ENCODE measurements at places on chromosomes 16 and 17.

GRCh38 chr16:30996324-30996984 lies 11.4 kb downstream of the HSD3B7 start:
- no peak overlapping the region for H3K27ac ChIP-seq
- peak overlapping the region; percentile 62 for H3K4me3 ChIP-seq
- no peak for DNase-seq
- H3K36me3 ChIP-seq = no peaks in the 10 kb centered on the region

GRCh38 chr16:69286941-69287713 lies 24.0 kb upstream of the VPS4A start:
- no peak overlapping the region for H3K27ac ChIP-seq
- H3K27me3 ChIP-seq = no peaks in the 10 kb centered on the region
- peaks cover 4% of the 10 kb centered on the region for H3K36me3 ChIP-seq
- no peak overlapping the region for H3K4me3 ChIP-seq
- DNase-seq = peak; percentile 47
- no peaks in the 10 kb centered on the region for H3K4me1 ChIP-seq

GRCh38 chr17:43018932-43019331 lies 3.3 kb downstream of the VAT1 start:
- peaks cover 9% of the 10 kb centered on the region for H3K4me1 ChIP-seq
- DNase-seq = no peak
- H3K36me3 ChIP-seq = peaks cover 5% of the 10 kb centered on the region
- H3K27ac ChIP-seq = no peak overlapping the region
- H3K4me3 ChIP-seq = no peak overlapping the region

DNA sequence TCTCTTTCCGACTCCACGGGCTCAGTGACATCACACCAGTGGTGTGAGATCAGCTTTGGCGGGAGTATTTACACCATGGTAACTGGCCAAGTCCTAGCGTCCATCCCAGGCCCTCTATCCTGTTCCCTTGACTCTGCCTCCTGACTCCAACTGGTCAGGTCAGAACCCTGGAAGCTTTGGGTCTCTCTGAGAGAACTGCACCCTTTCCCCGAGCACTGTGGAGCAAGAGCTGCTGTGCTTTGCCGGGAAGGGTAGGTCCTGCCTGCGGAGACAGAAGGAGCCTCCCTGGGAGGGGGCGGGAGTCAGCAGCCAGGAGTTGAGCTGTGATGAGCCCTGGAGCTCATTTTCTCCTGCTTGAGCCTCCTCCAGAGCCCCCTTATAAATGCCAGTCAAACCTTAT lies 212.1 kb upstream of the TNRC6C start:
- no peak overlapping the region for H3K27ac ChIP-seq
- H3K4me1 ChIP-seq = no peaks in the 10 kb centered on the region
- H3K36me3 ChIP-seq = no peaks in the 10 kb centered on the region
- no peak overlapping the region for H3K4me3 ChIP-seq

- no peak for DNase-seq
- H3K27me3 ChIP-seq = no peaks in the 10 kb centered on the region
- no peak overlapping the region for H3K27ac ChIP-seq
- H3K4me1 ChIP-seq = no peaks in the 10 kb centered on the region
- H3K36me3 ChIP-seq = no peaks in the 10 kb centered on the region
- no peak overlapping the region for H3K4me3 ChIP-seq
Observed at GRCh38 chr16:57131351-57131970, 39.1 kb downstream of the CPNE2 start.

DNA sequence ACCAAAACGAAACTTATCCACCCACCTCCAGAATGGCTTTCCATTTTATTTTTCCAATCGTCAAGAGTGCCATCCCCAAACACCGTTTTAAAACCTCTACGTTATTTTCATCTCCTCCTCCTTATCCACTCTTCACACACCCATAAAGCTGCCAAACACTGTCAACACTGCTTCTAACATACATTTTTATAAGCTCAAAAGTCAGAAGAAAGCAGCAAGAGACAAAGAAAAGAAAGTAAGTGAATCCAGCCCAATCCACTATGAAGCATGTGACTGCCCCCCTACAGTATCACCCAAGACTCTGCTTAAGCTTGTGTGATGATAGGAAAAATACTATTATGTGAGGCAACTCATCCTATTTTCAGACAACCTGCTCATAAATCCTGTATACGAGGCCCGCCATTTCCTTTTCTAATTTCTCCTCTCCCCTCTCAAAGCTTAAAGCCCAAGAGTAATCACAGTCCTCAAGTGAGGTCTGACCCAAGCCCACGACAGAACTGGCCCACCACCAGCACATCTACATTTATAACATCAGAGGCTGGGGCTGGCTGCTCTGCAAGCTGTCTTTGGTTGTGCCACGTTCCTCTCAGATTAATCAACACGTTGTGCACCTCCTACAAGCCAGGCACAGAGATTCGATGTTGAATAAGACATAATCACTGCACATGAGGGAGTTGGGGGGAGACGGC lies 16.3 kb downstream of the USP31 start:
- no peaks in the 10 kb centered on the region for H3K27me3 ChIP-seq
- no peak for DNase-seq
- no peak overlapping the region for H3K4me3 ChIP-seq
- no peaks in the 10 kb centered on the region for H3K36me3 ChIP-seq

- no peak for DNase-seq
- no peaks in the 10 kb centered on the region for H3K36me3 ChIP-seq
- no peaks in the 10 kb centered on the region for H3K4me1 ChIP-seq
- no peak overlapping the region for H3K27ac ChIP-seq
- no peaks in the 10 kb centered on the region for H3K27me3 ChIP-seq
Observed at GRCh38 chr16:72814226-72814625, 233.7 kb downstream of the ZFHX3 start.

DNA sequence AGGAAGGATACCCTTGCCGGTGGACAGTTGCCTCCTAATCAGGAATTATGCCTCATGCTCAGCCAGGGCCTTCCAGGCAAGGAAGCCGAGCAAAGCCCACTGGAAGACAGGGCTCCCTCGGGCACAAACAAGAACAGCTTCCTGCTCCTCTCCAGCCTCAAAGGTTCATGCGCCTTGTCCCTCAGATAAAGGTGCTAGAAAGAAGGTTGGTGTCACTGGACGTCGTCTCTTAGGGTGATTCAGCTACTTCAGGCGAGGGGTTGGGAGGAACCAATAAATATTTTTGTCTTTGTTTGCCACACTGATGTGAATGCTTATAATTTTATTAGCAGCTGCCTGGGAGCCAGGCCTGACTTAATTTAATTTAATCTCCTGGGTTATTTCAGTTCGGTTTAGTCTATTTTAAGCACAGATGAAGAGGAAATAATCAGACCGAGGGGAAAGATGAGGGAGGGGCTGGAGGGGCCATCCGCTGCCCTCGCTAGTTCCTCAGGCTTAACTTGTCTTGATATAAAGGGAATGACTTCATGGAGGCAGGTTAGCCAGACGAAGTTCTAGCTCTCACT lies 171.8 kb upstream of the CACNG5 start:
- no peaks in the 10 kb centered on the region for H3K4me1 ChIP-seq
- H3K27ac ChIP-seq = no peak overlapping the region
- H3K27me3 ChIP-seq = no peaks in the 10 kb centered on the region

GRCh38 chr16:18836702-18837101 lies 35.4 kb upstream of the ARL6IP1 start:
- no peaks in the 10 kb centered on the region for H3K27me3 ChIP-seq
- no peak overlapping the region for H3K27ac ChIP-seq
- H3K4me3 ChIP-seq = no peak overlapping the region
- DNase-seq = no peak

- no peak for DNase-seq
- H3K4me1 ChIP-seq = peaks cover 9% of the 10 kb centered on the region
- no peaks in the 10 kb centered on the region for H3K27me3 ChIP-seq
- H3K27ac ChIP-seq = no peak overlapping the region
- H3K36me3 ChIP-seq = no peaks in the 10 kb centered on the region
Observed at GRCh38 chr17:17884391-17885357, 47.9 kb upstream of the SREBF1 start.

DNA sequence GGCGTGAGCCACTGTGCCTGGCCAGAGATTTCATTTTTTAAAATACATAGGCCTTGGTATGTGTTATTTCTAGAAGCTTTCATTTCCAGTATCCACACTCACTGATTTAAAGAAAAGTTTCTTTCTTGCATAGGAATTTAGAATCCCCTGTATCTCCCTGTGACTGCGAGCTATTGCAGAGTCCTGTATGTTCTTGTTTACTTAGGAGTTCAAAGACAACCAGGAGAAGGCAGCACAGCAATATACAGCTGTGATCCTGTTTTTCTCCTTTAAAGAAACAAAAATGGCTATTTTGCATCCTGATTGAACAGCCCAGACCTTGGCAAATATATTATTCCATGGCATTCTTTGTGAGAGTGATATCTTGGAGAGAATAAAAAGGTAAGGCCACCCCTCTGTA lies 185.0 kb upstream of the COX10 start:
- H3K27me3 ChIP-seq = no peaks in the 10 kb centered on the region
- H3K27ac ChIP-seq = no peak overlapping the region
- no peak for DNase-seq
- H3K36me3 ChIP-seq = no peaks in the 10 kb centered on the region

- DNase-seq = no peak
- no peaks in the 10 kb centered on the region for H3K4me1 ChIP-seq
- no peak overlapping the region for H3K27ac ChIP-seq
- H3K4me3 ChIP-seq = no peak overlapping the region
- peaks cover 9% of the 10 kb centered on the region for H3K27me3 ChIP-seq
Observed at GRCh38 chr17:76145231-76146052, 4.4 kb upstream of the FOXJ1 start.

DNA sequence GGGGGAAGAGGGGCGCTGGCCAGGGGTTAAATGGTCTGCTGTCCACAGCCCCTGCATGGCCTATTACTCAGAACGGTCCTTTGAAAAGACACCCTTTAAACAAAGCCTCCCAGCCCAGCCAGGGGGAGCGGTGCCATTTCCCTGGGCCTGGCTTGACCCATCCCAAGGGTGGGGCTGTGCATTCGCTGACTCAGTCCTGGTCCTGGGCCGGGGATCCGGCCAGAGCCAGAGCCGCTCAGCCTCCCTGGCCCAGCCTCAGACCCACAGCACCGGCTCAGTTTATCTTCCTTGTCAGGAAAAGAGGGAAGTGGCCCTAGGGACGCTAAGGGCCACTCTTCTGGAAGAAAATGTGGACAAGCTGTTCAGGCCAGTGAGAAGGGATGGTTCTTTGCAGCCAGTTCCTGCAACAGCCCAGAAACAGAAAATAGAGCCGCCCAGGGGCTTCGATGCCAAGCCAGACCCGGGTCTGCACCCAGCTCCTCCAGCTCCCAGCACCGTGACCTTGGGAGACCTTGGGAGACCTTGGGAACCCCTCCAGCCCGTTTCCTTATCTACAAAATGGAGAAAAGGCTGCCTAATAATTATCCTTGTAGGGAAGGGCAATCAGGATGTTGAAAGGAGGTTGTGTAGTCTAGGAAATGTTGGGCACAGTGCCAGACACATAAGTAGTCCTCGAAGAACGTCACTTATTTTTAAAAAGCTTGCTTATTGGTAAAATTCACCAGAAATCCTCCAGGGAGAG lies 82.5 kb downstream of the ZDHHC7 start:
- no peaks in the 10 kb centered on the region for H3K4me1 ChIP-seq
- H3K4me3 ChIP-seq = no peak overlapping the region
- H3K27me3 ChIP-seq = no peaks in the 10 kb centered on the region
- H3K27ac ChIP-seq = no peak overlapping the region
- no peak for DNase-seq

- no peaks in the 10 kb centered on the region for H3K36me3 ChIP-seq
- H3K27me3 ChIP-seq = no peaks in the 10 kb centered on the region
- DNase-seq = no peak
- no peaks in the 10 kb centered on the region for H3K4me1 ChIP-seq
- H3K4me3 ChIP-seq = no peak overlapping the region
- H3K27ac ChIP-seq = no peak overlapping the region
Observed at GRCh38 chr16:89026121-89026612, 49.2 kb upstream of the CBFA2T3 start.

- no peaks in the 10 kb centered on the region for H3K36me3 ChIP-seq
- H3K4me1 ChIP-seq = peaks cover 3% of the 10 kb centered on the region
- H3K27me3 ChIP-seq = no peaks in the 10 kb centered on the region
- no peak overlapping the region for H3K27ac ChIP-seq
- H3K4me3 ChIP-seq = no peak overlapping the region
- DNase-seq = no peak
Observed at GRCh38 chr17:82281076-82281475, 7.6 kb upstream of the CSNK1D start.

DNA sequence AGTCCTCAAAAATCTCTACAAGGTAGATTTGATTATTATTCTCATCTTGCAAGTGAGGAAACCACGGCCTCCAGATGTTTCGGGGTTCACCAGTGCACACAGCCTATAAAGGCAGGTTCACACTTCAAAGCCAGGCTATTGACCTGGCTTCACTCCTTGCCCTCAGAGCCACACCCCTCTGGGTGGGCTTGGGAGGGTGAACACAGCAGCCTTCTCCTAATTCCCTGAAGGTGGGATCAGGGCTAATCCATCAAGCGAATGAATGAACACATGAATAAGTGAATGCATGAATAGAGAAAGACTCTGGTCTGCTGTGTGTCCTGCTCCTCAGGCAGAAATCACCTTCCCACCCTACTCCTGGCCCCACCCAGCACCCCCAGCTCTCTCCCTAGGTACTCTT lies 139.0 kb downstream of the CYLD start:
- H3K36me3 ChIP-seq = no peaks in the 10 kb centered on the region
- no peak for DNase-seq
- no peaks in the 10 kb centered on the region for H3K27me3 ChIP-seq
- H3K4me3 ChIP-seq = no peak overlapping the region

DNA sequence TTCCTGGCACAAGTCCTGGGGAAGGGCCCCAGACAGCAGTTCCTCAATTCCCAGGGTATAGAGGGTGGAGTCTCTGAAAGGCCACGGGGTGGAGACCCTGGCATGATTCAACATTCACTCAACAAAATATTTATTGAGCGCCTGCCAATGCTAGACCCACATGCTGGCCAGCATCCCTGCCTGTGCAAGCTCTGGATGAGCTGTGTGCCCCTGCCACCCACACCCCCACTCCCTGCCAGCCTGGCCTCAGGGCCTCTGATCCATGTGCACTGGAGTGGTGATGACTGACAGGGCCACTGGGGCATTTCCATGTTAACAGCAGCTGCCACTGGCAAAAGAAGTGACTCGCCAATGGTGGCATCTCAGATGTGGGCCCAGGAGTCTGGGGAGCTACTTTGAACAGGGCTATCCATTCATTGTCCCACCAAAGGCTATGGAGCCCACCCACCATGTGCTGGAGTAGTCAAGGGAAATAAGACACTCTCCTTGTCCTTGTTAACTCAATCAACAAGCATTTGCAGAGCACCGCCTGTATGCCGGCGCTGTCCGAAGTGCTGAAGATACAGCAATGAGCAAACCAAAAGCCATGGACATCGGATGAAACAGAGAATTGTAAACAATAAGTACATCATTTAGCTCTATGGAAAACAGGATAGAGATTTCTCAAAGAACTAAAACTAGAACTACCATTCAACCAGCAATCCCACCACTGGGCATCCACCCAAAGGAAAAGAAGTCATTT lies 3.0 kb upstream of the PRSS22 start:
- no peaks in the 10 kb centered on the region for H3K27me3 ChIP-seq
- H3K36me3 ChIP-seq = no peaks in the 10 kb centered on the region

All from mesendoderm (in vitro differentiated cells).